GM03348 (cell line): ENCODE measurements at places on chromosomes 11 and 22.

- DNase-seq: peak; percentile 49
These were observed 168.4 kb downstream of the SBF2 start for GRCh38 chr11:10125522-10126133.

DNA sequence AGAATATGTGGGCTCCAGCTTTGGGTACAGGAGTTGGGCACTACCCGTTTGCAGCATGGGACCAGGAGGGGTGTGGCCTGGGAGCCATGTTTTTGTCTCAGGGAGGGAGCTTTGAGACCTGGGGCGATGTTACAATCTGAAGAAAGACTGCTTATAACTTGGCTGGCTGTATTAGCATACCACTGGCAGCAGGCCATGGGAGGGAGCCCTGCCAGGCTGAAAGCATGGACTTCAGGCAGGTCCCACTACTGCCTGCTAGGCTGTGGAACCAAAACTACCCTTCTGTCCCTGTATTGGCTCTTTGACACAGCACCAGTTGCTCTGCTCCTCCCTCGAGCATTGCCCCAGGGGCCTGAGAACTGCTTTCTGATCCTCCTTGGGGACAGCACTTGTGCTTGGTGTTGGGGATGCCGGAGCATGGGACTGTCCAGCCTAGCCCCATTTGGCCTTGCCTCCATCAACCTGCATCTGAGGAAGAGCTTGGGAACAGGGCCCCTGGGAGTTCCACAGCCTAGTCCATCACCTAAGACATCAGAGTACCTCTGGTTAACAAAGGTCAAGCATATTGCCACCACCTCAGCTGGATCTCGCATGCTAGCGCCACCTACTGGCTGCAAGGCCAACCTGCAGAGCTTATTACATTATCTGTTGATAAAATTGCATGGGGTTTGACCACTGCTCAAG lies 217.4 kb downstream of the SBF2 start:
- peak; percentile 10 for DNase-seq

DNA sequence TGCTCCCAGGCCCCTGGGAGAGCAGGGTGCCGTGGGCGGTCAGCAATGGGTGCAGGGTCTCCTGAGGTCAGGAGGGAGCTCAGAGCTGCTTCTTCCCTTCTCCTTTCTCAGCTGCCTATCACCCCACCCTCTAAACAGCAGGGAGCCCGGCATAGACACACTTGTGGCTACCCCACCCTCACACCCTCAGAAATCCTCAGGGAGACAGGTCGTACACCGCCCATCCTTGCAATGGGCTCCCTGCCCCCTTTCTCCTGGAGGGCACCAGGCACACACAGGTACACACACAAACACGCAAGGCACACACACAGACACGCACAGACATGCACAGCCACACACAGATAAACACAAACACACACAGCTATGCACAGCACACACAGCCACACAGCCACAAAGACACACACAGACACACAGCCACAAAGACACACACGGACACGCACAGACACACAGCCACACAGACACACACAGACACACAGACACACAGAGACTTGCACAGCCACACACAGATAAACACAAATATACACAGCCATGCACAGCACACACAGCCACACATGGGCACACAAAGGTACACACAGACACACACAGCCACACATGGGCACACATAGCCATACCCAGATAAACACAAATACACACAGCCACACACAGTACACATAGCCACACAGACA lies 44.9 kb upstream of the TH start:
- no peak for DNase-seq

GRCh38 chr22:41140365-41140957 lies 48.1 kb downstream of the EP300 start:
- no peak for DNase-seq

- DNase-seq: no peak
These were observed 55.5 kb upstream of the SLC5A12 start for GRCh38 chr11:26777372-26777808.

DNA sequence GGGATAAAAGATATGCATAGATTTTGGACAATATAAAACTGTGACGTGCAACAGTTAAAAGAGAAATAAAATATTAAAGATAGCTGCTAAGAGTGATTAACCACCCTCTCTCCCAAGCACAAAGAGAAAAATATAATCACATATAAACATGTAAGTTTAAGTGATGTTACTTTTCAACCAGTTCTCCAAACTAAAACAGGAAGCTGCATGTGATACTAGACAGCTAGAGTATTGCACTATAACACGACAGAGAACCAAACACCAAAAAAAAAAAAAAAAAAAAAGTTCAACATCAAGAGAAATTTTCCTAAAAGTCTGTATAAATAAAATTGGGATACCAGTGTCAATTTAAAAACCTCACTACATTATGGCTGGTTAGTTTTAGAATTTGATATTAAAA lies 79.1 kb downstream of the PICALM start:
- DNase-seq: no peak

DNA sequence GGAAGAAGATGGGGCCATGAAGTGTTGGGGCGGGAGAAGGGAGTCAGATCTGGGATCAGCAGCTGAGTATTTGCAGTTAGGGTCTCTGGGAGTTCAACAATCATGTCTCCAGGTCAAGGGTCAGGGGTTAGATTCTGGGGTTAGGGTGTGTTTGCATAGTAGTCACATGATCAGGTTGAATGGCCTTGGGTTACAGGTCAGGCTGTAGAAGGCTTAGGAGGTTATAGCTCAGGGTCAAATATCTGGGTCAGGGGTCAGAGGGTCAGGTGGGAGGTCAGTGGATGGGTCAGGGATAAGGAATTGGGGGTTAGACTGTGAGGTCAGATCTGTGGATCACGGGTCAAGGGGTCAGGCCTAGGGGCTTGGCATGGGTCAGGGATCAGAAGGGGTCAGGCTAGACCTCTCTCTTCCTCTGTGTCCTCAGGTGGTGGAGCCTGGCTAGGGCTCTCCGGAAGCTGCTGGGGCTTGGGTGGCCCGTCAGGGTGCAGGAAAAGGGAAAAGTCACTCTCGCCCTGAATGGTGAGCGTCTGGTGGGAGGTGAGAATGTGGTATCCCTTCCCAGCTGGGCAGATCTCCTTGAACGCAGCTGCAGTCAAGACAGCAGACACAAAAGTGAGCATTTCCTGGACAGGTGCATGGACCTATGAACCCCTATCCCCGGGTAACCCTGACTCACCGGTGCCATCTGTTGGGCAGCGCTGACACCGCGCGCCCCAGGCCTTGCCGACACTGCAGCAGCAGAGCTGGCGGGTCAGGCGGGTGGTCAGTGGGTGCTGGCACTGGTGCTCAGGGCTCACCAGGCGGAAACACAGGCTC lies 6.4 kb downstream of the LTBP3 start:
- DNase-seq: no peak

- no peak for DNase-seq
These were observed 3.3 kb downstream of the C2CD2L start for GRCh38 chr11:119110439-119110838.

GRCh38 chr22:39153220-39153717 lies 789 bp upstream of the CBX7 start:
- DNase-seq: no peak

DNA sequence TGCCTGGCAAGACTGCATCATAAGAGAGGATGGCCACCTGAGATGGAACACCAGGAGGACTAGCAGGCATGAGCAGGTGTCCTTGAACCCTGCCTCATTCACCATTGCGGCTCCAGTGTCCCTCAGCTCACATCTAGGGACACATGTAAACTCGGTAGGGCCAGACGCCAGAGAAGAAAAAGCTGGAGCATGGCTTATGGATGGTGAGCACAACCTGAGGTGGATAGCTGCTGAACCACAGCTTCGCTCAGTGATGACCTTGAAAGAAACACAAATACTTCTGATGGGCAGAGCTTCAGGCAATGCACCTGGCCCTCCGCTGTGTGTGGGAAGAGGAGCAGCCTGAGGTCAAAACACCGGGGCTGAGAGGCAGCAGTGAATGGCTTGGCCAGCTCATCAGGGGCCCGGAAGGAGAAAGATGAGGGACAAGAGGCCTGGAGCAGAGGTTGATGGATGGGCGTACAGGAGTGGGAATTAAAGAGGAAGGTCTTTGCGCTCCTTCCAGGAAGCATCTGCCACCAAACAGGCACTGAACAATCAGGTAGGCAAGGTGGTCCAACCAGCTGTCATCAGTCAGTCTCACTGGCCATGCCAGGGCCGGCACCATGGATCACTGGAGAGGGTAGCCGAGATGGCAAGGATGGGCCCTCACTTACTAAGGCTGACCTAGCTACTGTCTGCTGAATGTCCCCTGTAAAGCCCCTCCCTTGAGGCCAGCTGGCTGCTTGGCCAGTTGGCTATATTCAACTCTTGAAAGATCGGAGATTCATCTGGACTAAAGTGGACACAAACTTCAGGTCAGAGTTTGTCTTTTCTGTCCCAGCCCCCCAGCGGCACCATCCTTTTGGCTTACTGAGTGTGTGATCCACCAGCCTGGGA lies 89.7 kb downstream of the MYEOV start:
- no peak for DNase-seq

DNA sequence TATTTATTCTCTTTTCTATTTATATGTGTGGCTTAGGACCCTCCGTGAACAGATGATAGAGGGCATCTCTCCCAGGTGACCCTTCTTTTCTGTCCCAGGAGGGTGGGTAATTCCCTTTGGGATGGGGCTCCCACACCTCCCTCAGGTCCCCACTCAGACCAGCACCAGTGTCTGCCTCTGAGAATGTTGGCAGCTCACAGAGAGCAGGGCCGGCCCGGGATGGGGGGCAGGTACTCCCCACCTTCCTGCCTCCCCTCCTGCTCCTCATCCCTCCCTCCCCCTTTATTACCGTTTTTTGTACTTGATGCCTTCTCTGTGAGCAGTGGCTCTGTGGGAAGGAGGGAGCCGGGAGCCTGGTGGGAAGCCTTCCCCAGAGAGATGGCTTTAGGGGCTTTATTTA lies 4.8 kb upstream of the HINFP start:
- no peak for DNase-seq
